ENCODE measurements at places on chromosomes 7 and 10.

- DNase-seq: no peak
Measured at GRCh38 chr10:126006906-126007305, 110.5 kb downstream of the FANK1 start.

- DNase-seq: no peak
Measured at GRCh38 chr7:15972862-15973275, 286.4 kb upstream of the MEOX2 start.

DNA sequence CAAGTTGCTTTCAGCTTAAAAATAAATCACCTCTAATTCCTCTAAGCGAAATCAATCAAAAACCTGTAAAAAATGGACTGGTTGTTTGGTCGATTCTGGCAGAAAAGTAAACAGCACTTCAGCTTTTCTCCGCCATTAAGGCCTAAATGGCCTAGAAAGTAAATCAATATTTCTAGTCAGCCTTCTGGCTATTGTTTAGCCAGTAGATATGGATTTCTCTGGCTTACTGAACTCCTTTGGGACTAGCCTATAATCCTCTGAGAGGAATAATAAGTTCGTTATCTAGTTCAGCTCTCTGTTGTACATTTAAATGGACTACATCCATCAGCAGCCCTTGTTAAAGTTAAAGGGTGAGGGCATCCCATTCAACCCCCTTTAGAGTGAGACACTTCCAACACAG is 400.1 kb upstream of the ETV1 start:
- no peak for DNase-seq

DNA sequence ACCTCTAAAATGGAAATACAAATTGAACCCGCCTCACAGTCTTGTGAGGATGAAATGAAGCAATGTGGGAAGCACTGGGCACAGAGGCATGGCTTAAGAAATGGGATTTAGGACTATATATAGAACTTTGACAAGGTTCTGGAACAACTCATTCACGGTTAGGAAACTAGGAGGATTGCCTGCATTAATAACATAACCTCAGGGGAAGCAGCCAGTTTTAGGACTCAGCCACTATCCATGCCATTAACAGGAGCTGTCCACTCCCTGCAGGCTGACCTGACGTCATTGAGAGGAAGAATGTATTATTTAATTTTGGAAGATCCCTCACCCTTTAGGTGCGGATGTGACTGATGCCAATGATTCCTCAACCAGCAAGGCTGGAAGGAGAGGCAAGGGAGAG is 34.8 kb downstream of the ITGB8 start:
- DNase-seq: no peak

DNA sequence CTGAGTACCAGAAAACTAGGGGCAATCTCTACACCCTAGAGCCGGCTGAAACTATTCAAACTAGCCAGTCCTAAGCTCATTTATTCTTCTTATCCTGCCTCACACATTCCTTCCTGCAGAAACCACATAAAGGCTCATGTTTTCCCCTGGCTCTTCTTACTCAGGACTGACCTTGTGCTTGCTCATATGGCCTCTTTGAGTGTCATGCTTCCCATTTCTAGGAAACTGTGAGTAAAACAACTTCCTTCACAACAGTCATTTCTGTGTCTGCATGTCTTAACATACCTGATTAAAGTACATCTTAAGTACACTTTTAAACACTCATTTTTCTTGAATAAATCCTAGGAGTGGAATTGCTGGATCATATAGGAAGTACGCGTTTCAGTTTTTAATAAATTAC is 52.3 kb upstream of the KIAA1217 start:
- DNase-seq: no peak

DNA sequence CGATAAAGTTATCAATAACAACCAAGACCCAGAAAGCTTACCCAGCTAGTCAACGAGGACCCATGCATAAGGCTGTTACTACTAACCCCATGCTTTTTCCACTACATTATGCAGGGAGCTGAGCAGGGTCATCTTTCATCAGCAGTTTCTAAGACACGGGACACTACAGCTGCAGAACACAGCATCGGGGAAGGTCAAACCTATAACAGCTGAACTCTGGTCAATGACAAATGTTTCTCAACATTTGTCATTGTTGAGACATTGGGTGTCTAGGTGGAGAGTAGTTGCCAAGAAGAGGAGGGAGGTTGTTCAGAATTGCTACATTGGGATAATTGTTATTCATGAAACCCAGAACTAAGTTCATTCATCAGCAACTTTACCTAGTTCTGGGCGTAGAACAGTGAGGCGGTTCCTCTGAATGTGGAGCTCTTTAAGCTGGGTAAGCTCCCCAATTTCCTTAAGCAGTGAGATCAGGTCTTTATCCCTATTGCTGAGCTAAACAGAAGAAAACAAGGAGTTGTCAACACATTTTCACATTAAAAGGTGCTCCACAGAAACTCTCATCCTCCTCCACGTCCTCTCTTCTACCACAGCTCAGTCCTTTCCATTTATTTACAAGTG is 105.6 kb downstream of the ZNF22 start:
- DNase-seq: no peak

GRCh38 chr7:55570218-55570873 is 2.0 kb downstream of the VOPP1 start:
- no peak for DNase-seq

- DNase-seq: no peak
Measured at GRCh38 chr7:13748998-13749397, 240.5 kb downstream of the ETV1 start.

- DNase-seq: no peak
Measured at GRCh38 chr7:40356871-40357709, 222.3 kb downstream of the SUGCT start.

DNA sequence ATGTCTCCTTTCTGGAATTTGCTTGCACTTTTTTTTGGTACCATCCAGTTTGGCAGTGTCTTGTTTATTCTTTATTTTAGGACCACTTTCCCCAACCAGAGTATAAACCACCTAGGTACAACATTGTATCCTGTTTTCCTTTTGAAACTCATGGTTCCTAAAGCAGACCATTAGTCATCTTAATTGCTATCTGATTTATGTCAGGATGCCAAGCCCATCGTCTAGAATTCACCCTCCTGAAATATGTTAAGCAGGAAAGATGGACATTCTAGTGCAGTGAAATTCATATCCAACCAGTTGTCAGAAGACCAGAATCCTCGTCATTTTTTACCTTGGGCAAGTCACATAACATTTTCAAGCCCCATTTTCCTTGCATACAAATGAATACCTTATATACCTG is 223.6 kb upstream of the KMT2E start:
- DNase-seq: no peak

GRCh38 chr7:47672271-47672791 is 90.4 kb upstream of the TNS3 start:
- no peak for DNase-seq

- no peak for DNase-seq
Measured at GRCh38 chr7:73810998-73811360, 19.8 kb upstream of the CLDN4 start.

GRCh38 chr7:20798081-20798693 is 11.5 kb upstream of the SP8 start:
- peak; percentile 32 for DNase-seq

DNA sequence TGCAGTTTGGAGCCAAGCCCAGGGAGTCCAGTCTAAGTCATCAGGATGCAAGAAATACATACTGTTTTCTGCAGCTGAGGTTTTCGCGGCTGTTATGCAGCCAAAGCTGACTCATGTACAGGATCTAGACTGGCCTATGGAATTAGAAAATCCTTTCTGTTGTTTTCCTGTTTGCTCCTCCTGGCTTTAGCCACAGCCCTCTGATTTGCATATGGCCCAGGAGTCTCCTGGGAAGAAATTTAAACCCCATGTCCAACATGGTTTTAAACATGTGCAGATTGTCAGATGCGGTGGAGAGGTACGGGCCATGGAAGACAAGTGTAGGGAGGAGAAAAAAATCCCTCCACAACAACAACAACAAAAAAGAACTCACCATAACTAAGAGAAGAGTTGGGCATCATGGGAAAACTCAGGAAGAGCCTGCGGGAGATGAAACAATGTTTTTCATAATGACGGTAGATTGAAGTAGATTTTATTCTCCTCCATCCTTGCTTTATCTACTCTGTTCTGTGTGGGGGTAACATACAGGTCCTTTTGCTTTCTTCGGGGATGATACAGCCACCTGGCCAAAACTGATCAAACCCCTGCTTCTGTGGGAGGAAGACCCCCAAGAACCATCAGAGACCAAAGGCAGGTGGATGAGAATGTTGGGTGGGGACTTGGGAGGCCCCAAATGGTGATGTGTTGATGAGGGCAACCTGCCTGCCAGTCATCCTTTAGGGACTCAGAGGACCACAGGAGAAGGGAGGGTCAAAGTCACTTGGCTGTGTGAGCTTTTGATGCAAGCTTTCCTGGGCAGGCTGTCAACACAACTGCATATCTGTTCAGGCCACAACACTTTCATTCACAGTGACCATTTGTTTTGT is 29.8 kb upstream of the GNA12 start:
- DNase-seq: no peak

- DNase-seq: no peak
Measured at GRCh38 chr10:49321021-49321420, 22.1 kb downstream of the C10orf71 start.

DNA sequence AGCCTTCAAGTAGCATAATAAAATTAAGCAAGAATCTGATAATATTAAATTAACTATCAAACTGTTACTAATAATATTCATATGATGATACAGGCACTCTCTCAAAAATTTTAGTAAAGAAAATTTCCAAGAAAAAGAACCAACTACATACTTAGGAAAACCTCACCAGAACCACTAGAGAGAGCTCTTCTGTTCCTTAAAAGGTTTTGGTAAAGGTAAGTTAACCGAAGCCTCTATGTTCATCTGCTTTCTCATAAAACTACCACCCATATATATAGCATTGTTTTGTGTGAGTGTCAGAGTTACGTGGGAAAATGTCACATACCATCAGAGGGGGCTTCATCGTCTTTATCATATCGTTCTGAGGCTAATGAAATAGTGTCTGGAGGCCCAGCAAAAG is 20.7 kb downstream of the SKAP2 start:
- no peak for DNase-seq

DNA sequence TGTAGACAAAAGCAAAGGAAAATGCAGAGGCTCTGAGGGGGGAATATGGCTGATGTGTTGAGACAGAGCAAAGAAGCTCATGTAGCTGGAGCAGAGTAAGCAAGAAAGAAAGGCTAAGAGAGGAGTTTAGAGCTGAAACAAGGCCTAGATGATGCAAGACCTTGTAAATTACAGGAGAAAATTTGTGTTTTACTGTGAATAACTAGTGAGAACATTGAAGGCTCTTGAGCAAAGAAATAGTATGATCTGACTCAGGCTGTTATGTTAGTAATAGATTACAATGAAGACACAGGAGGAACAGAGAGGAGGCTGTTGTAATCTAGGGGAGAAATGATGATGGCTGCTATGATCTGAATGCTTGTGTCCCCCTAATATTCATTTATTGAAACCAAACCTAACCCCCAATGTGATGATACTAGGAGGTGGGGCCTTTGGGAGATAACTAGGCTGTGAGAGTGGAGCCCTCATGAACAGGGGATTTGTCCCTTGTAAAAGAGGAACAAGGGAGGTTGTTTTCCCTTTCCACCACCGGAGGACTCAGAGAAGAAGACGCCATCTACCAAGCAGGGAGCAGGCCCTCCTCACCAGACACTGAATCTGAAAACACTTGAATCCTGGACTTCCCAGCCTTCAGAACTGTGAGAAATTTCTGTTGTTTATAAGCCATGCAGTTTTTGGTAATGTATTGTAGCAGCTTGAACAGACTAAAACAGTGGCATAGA is 394.9 kb downstream of the HTR7 start:
- no peak for DNase-seq

DNA sequence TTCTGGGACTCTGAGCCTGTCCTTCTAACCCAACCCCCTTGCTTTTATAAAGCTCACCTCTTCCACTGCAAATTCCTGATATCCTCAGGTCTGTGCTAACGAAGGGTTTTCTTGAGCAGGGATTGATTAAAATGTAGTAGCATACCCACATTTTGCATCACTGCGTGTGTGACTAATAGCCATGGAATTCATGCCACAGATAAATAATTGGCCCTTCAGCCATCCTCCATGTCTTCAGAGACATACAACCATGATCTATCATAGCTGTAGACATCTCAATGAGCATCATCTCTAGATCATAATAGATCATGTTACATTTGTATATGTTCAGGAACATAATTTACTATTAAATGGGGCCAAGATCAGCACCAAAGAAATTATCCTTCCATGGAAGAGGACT is 990.3 kb downstream of the KCNMA1 start:
- no peak for DNase-seq

GRCh38 chr7:50266635-50267386 is 37.7 kb upstream of the IKZF1 start:
- DNase-seq: peak; percentile 88

GRCh38 chr10:642186-642890 is 47.1 kb downstream of the DIP2C start:
- no peak for DNase-seq

GRCh38 chr10:118356628-118357027 is 14.5 kb upstream of the FAM204A start:
- no peak for DNase-seq

GRCh38 chr10:78358351-78358750 is 324.7 kb downstream of the RPS24 start:
- no peak for DNase-seq

- no peak for DNase-seq
Measured at GRCh38 chr7:74499835-74500388, 46.2 kb downstream of the GTF2IRD1 start.

GRCh38 chr7:75951506-75951905 is 36.6 kb downstream of the POR start:
- no peak for DNase-seq

DNA sequence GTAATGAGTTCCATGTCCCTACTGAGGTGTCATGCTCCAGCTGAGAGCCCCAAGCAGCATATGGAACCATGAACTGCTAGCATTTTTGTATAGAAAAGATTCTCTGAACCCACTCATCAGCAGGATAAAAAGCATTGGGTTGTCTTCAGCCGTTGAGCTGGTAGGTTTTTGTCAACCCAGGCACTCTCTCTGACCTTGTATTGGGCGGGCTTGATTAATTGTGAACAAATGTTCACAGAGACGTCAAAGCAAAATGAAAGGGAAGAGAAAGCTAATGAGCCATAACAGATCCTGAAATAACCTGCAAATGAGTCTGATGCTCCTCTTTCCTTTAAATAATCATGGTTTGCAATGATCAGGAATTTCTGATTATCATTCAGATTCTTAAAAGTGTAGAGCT is 924.7 kb upstream of the CELF2 start:
- DNase-seq: no peak

GRCh38 chr7:71019706-71020105 is 112.2 kb upstream of the GALNT17 start:
- no peak for DNase-seq

GRCh38 chr10:74213571-74214162 is 62.6 kb downstream of the ADK start:
- DNase-seq: peak; percentile 47

GRCh38 chr10:38094927-38095574 is 914 bp downstream of the ZNF37A start:
- no peak for DNase-seq

GRCh38 chr7:117231047-117231359 is 91.9 kb downstream of the WNT2 start:
- DNase-seq: no peak

GRCh38 chr10:30386801-30387588 is 37.9 kb upstream of the MTPAP start:
- no peak for DNase-seq

- DNase-seq: no peak
Measured at GRCh38 chr7:112021379-112022044, 184.7 kb downstream of the DOCK4 start.

- peak; percentile 11 for DNase-seq
Measured at GRCh38 chr7:151308791-151309190, 32.8 kb upstream of the NUB1 start.

- no peak for DNase-seq
Measured at GRCh38 chr7:111931016-111931517, 275.1 kb downstream of the DOCK4 start.

- no peak for DNase-seq
Measured at GRCh38 chr10:124184208-124184830, 90.9 kb upstream of the CHST15 start.

Measured in activated CD4-positive, alpha-beta memory T cell treated with anti-CD3 and anti-CD28 coated beads, Interleukin-2, amount 10 ng/mL, durations not matched to agents 7 days and 5 days (primary cell).